ENCODE measurements at places on chromosomes 3 and 15.

- no peak for DNase-seq
Measured at GRCh38 chr3:158658889-158659288, 13.6 kb downstream of the LXN start.

- no peak for DNase-seq
Measured at GRCh38 chr3:184042617-184043016, 10.2 kb upstream of the HTR3C start.

- no peak for DNase-seq
Measured at GRCh38 chr3:157815739-157816138, 290.5 kb downstream of the SHOX2 start.

GRCh38 chr3:48820612-48821324, 26.9 kb downstream of the PRKAR2A start:
- no peak for DNase-seq

GRCh38 chr15:77201665-77202064, 130.8 kb upstream of the TSPAN3 start:
- DNase-seq, result no peak

DNA sequence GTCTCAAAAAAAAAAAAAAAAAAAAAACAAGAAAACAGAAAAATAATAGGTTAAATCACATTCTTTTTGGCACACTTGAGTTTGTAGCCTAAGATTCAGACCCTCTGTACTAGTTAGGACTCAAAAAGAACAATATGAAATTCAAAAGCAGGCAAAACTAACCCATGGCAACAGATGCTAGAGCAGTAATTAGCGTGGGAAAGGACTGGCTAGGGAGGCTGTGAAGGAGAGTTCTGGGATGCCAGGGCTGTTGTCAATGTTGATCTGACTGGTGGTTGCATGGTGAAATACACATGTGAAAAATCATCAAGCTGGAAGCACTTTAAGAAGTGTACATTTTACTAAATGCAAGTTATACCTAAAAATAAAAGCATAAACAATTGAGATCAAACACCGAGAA, 35.6 kb downstream of the KLHL6 start:
- DNase-seq, result no peak

GRCh38 chr15:88482263-88482662, 14.8 kb downstream of the MRPS11 start:
- DNase-seq, result no peak

DNA sequence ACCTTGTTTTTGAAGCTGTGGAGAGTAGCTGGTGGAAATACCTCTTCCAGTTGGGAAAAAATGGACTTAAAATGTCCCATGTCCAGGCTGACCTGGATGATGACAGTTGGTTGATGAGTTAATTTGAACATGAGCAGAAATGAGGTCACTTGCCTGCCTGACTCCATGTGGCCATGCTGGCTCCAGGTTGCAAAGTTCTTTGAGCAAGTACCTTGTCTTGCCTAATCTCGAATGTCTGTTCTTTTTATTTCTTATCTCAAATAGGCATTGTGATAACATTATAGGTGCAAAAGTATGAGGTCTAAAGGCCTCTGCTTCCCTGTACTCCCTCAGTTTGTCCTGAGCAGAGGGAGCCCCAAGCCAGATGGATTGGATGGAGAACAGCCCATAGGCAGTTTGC, 9.0 kb downstream of the MAPKBP1 start:
- no peak for DNase-seq

DNA sequence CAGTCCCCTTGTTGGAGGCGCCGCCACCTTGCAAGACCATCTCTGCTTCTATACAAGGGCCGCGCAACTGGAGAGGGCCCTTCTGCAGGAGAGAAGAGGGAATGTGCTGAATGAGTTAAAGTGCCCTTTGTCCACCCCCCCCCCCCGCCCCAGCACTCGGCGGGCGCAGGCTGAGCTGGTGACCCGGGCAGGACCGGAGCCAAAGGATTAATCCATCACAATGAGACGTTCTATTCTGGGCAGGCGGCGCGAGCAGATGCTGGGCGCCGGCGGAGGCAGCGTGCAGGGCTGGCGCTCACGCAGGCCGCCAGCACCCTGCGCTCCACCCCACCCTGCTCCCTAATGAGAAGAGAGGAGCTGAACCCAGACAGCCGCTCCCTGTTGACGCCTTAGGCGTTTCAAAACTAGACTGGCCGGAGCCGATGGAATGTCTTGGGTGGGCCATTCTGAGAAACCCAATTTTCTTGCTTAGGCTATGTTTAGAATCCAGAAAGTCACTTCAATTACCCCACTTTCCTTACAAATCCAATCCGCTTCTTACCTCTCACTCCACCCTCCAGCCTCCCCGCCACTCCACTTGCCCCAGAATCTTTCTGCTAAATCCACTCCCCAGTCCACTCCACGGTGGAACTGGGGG, 32.9 kb downstream of the GJD2 start:
- no peak for DNase-seq

DNA sequence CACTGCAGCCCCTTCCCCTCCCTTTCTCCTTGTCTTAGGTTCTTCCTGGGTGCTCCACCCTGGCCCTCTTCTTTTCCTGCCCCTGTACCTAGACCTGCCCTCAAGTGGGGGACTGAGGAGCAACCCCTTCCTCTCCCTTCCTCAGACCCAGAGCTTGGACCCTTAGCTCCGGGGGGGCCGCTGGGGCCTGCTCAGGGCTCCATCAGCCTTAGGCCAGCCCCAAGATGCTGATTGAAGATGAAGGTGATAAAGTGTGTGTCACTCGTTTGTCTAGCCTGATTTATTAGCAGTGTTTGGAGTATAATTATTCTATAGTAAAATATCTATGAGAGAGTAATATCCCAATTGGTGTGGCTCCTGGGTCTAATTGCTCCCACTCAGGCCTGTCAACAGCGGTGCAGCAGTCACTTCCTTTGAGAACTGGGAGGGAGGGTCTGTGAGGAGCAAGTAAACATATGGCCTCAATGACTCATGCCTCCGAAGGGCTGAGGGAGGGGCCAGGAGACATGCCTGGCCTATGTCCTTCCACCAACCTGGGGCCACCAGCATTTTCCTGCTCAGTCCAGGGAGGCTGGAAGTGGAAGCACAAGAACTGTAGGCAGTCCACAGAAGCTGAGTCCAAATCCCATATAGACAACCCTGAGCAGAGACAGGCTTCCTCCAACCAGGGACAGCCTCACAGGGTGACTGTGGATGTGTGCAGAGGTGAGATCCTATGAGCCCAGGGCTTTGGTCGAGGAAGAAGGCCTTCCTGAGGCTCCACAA, 123.2 kb downstream of the DNAJB8 start:
- no peak for DNase-seq

DNA sequence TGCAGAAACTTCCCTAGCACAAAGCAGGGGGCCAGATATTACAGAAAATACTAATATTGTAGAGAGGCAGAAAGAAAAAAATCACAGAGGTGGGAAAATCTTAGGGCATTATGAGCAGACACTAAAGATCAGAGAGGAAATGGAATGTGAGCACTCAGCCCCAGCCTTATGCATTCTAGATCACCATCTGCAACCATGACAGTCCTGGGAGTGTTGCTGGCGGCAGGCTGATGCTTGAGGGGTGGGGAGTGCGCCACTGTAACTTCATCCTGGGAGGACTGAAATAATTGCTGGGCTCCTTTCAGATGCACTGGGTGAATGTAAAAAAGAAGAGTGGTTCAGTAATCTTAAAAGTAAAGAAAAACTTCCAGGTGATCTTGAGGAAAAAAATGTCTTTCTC, 427.6 kb upstream of the SEMA6D start:
- DNase-seq, result no peak

- no peak for DNase-seq
Measured at GRCh38 chr3:99945328-99945995, 127.8 kb downstream of the CMSS1 start.

DNA sequence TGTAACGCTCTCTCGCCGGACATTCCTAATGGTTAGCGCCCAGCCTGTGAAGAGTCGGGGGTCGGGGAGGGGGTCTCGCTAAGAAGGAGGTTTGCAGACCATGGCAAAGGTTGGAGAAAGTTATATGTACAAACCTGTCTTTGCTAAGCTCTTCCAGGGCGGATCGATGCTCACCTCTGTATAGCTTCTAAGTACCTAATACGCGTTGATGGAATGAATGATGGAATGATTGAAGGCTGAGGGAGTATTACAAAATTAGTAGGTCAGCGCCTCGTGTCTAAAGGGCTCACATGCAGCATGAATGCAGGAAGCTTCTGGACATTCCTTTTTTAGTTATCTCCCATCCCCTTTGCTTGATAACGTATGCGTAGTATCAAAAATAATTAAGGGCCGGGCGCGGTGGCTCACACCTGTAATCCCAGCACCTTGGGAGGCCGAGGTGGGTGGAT, 305 bp upstream of the KPNA1 start:
- DNase-seq, result no peak

DNA sequence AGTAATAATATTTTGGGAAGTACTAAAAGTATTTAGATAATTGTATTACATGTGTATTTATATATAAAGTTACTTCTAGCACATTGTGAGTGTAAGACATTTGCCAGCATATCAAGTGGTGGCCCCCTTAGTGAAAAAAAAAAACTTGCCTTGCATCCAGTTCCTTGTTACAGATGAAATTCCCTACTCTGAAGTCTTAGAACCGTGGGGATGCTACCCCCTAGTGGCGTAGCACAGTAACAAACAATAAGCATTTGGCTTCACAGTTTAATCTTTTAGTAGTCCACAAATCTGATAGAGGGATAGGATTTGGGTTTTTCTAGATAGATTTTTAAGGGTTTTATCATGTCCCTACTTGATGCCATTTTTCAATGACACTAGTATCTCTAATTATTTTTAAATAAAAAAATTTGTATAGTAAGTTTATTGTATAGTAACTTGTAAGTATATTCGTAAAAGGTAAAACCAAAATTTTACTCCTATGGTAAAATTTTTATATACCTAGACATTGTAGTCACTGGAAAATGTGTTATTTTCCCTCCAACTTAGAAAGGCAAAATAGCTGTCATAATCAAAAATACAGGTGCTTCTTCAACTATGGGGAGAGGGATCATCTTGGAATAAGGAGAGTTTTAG, 14.3 kb downstream of the SMC4 start:
- peak; percentile 65 for DNase-seq

GRCh38 chr15:66253418-66254088, at the start of gene MEGF11:
Gene MEGF11 (minus strand): TSS chr15:66253750. CDS start chr15:66128403, 125,347 bp downstream.
- DNase-seq, result peak; percentile 11
